ENCODE measurements at places on chromosomes 5 and 9.

DNA sequence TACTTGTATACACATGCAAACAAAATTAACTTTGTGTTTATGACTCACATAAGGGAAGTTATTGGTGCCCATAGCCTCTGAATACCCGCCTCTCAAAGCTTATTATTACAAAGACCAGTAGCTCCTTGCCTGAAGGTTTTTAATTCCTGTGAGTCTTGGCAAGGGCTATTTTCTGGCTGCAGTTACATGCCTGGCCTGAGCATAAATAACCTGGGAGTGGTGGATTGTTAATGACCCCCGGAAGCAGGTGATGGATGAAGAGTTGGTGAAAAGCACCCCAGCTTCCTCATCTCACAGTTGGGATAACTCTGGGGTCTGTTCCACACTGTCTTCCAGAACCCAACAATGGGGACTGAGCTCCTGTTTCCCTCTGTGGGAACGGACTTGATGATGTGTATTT lies 594.5 kb downstream of the PDE4D start:
- no peak for DNase-seq

DNA sequence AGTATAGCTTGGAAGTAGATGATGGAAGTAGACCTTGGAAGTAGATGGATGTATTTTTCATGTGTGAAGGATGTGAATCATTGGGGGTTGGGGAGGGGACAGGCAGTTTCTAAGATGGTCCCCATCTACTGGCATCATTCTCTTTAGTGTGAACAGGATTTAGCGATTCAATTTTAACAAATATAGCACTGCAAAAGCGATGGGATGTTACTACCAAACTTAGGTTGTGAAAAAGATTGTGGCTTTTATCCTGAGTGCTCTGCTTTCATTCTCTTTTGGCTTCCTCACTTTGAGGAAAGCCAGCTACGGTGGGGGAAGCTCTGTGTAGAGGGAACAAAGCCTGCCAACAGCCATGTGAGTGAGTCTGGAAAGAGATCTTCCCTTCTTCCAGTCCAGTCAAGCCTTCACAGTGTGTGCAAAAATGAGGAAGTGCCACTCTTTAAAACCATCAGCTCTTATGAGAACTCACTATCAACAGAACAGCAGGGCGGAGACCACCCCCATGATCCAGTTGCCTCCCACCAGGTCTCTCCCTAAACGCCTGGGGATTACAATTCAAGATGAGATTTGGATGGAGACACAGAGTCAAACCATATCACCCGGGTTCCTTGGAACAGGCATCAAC lies 441.4 kb downstream of the SH3GL2 start:
- DNase-seq: no peak

DNA sequence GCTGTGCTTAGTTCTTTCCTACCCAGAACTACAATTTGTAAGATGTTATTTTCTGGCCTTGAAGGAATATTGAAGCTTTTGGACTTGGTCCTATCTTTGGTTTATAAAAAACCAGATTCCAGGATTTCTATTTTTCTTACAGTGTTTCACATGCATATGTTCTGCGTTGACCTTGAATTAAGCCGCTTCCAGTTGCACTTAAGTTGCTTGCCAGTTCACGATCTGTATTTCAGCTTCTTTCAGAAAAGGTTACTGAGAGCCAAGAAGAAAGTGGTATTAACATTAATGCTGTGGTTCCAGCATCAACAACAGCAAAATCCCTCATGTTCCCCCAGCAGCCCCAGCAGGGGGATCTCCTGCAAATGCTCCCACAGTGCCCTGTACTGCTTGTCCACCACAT lies 156.4 kb upstream of the ADAMTS16 start:
- no peak for DNase-seq

GRCh38 chr9:38641985-38642864 lies 21.8 kb upstream of the ANKRD18A start:
- peak; percentile 44 for DNase-seq

DNA sequence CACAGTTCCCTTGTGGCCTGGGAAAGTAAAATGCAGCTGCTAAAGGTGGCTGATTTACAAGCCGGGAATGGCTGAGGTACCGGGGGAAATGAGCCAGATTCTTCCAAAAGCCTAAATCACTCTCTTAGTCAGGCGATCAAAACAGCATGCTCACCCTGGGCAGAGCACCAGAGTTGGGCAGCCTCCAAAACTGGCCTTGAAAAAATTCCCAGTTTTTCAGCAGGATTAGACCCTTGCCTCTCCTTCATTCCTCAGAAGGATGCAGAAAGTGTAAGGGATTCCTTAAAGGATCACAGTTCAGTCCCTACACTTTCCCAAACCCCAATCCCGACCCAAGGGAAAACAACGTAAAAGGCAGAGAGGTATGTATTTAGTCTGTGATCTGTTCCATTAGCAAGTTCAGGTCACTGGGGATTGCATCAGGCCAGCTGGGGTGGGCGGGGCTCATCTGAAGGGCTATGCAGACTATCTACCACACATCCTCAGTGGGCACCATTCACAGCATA lies 16.9 kb downstream of the TMEM174 start:
- peak; percentile 66 for DNase-seq

DNA sequence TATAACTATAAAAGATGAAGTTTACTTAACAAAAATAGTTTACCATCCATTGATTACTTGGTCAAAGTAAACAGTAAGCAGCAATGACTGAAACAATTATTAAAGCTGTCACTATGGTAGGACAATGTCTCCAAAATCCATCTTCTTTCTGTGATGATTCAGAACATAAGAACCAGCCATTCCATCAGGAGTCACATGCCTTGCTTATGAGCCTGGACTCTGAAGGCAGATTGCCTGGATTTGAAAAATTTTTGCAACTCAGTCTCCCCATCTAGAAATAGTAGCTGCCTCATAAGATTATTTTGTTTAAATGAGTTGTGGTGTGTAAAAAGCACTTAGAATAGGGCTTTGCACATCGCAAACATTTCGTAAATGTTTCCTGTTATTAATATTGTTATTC lies 136.2 kb downstream of the LIFR start:
- peak; percentile 48 for DNase-seq

DNA sequence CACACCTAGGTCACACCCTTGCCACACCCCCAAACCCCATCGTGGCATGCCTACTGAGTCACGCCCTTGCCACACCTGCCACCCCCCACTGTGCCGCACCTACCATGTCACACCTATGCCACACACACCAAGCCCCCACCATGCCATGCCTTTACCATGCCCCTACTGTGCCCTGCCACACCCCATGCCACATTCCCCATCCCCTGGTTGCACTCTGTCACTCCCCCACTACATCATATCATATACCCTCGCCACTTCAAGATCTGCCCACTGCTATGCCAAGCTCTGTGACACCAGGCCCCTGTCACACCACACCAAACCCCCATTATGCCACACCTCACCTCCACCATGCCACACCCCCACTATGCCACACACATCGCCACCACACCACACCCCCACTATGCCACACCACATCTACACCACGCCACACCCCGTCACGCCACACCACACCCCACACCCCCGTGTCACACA lies 101.2 kb downstream of the OLFM1 start:
- no peak for DNase-seq

DNA sequence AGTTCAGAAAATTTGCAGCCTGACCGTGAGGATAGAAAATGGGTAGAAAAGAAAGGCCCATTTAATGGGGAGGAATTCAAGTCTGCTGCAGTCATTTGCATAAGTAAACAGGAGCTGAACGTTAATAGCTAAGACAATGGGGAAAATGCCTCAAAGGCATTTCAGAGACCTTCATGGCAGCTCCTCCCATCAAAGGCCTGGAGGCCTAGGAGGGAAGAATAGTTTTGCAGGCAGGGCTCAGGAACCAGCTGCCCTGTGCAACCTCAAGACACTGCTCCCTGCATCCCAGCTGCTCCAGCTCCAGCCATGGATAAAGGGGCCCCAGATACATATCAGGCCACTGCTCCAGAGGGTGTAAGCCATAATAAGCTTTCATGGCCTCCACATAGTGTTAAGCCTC lies 32.2 kb upstream of the CDH18 start:
- no peak for DNase-seq

DNA sequence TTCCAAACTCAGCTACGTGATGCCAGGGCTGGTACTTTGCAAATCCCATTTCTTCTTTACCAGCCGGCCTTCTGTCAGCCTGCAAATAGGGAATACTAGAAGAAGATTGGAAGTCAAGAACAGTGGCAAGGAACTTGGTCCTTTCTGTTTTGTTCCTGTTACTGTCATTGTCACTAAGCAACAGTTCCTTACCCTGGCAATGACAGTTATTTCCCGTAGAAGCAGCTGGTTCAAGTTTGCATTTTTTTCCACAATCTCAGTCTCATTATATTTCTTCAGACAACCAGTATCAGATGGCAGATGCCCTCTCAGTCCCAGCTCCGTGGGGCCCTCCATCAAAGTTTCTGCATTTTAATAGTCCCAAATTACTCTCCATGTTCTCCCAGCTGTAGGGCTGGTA lies 9.1 kb upstream of the C1QTNF2 start:
- DNase-seq: no peak

- no peak for DNase-seq
Observed at GRCh38 chr5:169993485-169993790, 13.1 kb upstream of the INSYN2B start.

- DNase-seq: no peak
Observed at GRCh38 chr9:14356351-14357265, 42.7 kb upstream of the NFIB start.

DNA sequence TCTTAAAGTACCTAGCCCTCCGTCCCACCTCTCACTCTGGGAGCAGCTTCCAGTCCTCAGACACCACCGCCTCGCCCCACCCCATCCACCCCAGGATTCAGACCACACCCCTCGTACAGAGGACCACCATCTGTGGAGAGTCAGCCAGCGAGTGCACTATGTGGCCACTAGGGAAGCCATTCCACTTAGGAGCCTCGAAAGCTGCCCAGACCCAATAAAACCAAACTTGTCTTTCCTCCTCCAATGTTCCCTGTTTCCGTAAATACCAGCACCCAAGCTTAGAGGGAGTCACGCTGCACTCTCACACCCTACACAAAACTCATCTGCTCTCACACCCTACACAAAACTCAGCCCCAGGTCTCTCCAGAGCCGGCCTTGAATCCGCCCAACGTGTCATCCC lies 1.9 kb downstream of the GCNT4 start:
- DNase-seq: peak; percentile 25

GRCh38 chr9:7570107-7570720 lies 229.4 kb downstream of the DMAC1 start:
- peak; percentile 65 for DNase-seq

GRCh38 chr5:176519810-176520720 lies 17.1 kb downstream of the RNF44 start:
- DNase-seq: no peak

- peak; percentile 91 for DNase-seq
Observed at GRCh38 chr9:75001719-75002421, 26.2 kb downstream of the CARNMT1 start.

- DNase-seq: no peak
Observed at GRCh38 chr5:89536020-89536419, 653.0 kb upstream of the MEF2C start.

- DNase-seq: no peak
Observed at GRCh38 chr9:22512495-22512894, 65.9 kb downstream of the DMRTA1 start.

DNA sequence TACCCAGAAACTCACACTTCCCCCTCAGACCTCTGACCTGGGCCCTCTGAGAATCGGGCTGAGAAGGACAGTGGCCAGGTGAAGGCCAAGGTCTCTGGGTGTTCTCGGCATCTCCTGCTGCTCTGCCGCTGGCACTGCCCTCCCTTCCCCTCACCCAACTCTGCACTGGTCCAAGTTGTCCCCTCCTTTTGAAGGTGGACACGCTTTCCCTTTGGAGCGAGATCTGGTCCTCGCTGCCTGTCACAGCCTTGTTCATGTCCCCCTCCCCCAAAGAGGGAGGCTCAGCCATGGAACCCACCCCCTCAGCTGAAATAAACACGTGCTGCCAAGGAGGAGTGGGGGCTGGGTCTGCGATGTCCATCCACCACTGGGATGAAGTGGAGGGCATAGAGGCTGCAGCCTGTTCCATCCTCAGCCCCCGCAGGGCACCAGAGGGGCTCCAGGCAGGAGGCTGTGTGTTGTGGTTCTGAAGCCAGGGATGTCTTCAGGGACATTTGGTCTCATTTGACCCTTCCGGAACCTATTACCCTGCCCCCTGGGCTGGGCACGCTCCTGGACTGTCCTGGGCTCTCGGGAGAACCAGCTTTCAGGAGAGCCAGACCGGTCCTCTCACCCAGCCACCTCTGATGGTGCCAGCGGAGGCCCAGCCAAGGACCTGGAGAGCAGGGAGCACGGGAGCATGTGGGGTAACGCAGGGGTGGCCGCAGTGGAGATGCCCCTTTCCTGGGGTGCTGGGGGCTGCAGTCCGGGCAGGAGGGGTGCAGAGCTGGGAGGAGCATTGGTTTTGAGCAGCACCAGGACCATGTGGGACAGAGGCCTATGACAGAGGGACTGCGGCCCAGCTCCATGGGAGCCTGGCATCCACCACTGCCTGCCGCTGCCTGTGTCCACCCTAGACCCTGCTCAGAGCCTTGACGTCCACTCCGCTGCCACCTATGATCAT lies 4.7 kb upstream of the LCN2 start:
- no peak for DNase-seq

- peak; percentile 53 for DNase-seq
Observed at GRCh38 chr5:180070756-180071530, 616 bp downstream of the RNF130 start.

- no peak for DNase-seq
Observed at GRCh38 chr5:142522983-142523382, 162.9 kb downstream of the FGF1 start.

DNA sequence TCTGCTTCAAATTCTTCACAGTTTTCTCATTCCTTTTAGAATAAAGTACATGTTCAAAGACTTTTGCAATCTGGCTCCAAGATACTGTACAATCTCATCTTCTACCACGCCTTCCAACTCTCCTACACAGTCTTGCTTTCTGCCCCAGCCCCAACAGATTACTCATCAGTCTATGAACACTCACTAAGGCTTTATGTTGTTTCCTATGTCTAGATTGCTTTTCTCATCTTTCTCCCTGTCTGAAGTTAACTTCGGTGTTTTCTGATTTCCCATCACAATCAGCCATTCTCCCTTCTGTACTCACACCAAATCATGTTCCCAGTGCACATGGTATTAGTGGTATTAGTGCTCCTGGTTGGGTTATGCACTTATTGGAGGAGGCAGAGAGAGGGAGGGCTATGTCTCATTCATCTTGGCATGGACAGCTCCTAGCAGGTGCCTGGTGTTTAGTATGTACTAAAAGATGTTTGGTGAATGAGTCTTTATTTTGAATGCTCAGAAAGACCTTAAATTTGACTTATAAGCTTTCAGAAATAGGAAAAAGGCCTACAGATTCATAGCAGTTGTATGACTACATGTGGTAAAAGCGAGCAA lies 44.0 kb upstream of the ZNF608 start:
- peak; percentile 61 for DNase-seq

DNA sequence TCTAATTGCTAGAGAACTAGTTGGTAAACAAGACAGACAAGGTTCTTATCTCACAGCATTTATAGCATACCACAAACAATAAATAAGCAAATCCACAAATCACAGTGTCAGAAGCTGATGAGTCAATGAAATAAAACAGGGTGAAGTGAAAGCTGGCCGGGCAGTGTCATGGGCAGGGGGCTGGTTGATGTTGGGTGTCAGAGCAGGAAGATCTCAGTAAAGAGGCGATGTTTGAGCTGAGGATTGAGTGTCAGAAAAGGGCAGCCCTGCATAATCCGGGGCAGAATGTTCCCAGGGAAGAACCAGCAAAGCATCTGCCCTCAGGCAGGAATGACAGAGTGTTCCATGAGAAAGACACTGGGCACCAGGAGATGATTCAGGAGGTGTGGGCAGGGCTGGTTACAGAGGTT lies 183.4 kb downstream of the GOLPH3 start:
- DNase-seq: no peak

- peak; percentile 72 for DNase-seq
Observed at GRCh38 chr5:150158170-150158949, 2.7 kb upstream of the PDGFRB start.

All from fibroblast of mammary gland (primary cell).